ENCODE measurements at places on chromosomes 7 and 10. TPM values are rescaled to one million over a fixed set of nuclear protein-coding genes. Genes with fewer than 3 reads are reported as not detected.

Gene EN2
- 0.11 TPM for total RNA-seq

Gene SPDYE8
- total RNA-seq: not detected

Gene FEZF1
- total RNA-seq: not detected

Gene MPLKIP
- total RNA-seq: 13.6 TPM

Gene TMEM184A
- total RNA-seq: 0.30 TPM

Gene MYO1G
- total RNA-seq: 0.97 TPM

Gene GBX1
- total RNA-seq: 2.7 TPM

Gene MINDY4
- total RNA-seq: 2.8 TPM

Gene EGFR
- total RNA-seq: 10.1 TPM

Gene ZNF398
- total RNA-seq: 6.3 TPM

Gene DYNC1I1
- total RNA-seq: 35.6 TPM

Gene CAMK2B
- total RNA-seq: 87.2 TPM

Gene SH3PXD2A
- 27.0 TPM for total RNA-seq

Gene TEX47
- total RNA-seq: not detected

Gene ADAM22
- total RNA-seq: 1.3 TPM

Gene MKI67
- 2.4 TPM for total RNA-seq

Gene FLNC
- total RNA-seq: 601 TPM

Gene CCDC172
- total RNA-seq: not detected

Gene AKR1C2
- total RNA-seq: 25.5 TPM

Gene AUTS2
- total RNA-seq: 5.2 TPM

Gene SLC16A12
- total RNA-seq: 1.3 TPM

Gene GNAT3
- not detected for total RNA-seq

Gene PTPRE
- 16.0 TPM for total RNA-seq

Gene AFAP1L2
- total RNA-seq: 5.3 TPM

Gene ARHGAP12
- 21.7 TPM for total RNA-seq

Gene STRIP2
- total RNA-seq: 16.2 TPM

Gene LIPF
- total RNA-seq: not detected

Gene SPDYE5
- total RNA-seq: not detected

Gene EPHB4
- total RNA-seq: 22.1 TPM

Gene PTF1A
- not detected for total RNA-seq

Gene LIPM
- not detected for total RNA-seq

Gene C10orf105
- 0.05 TPM for total RNA-seq

Gene MSMB
- total RNA-seq: not detected

Gene PNLIPRP2
- total RNA-seq: not detected

Gene PAX4
- not detected for total RNA-seq

Gene SLC16A9
- 0.48 TPM for total RNA-seq

All from Right ventricle myocardium superior (tissue), 1 donor.